ENCODE measurements at places on chromosomes 4 and X.

- no peak for DNase-seq
These were observed 61.6 kb upstream of the SPP1 start for GRCh38 chr4:87913896-87914295.

GRCh38 chr4:48841045-48841827 is 10.3 kb downstream of the OCIAD1 start:
- DNase-seq: no peak

- DNase-seq: no peak
These were observed 281.6 kb downstream of the SLC7A11 start for GRCh38 chr4:137960371-137961050.

DNA sequence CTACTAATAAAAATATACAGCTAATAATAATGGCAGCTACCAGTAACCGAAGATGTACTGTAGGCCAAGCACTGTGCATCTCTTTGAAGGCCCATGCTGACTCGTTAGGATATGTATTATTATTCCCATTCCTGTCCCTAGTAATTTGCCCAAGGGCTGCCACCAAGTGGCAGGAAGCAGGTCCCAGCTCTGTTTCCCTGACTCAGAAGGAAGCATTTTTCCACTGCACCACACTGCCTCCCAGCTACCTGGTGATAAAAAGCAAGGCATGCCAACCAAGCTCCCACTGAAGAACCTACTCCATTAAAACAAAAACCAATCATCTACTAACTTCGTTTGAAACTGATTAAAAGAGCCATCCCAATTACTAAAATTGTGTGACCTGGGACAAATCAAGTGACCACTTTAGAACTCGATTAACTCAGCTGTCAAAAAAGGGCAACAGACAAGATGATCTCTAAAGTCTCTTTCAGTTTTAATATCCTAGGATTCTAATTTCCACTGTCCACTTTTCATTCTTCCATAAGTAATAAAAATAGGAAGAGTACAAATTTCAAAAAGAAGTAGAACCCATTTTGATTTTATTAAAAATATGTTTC is 24.3 kb upstream of the PGM2 start:
- no peak for DNase-seq

DNA sequence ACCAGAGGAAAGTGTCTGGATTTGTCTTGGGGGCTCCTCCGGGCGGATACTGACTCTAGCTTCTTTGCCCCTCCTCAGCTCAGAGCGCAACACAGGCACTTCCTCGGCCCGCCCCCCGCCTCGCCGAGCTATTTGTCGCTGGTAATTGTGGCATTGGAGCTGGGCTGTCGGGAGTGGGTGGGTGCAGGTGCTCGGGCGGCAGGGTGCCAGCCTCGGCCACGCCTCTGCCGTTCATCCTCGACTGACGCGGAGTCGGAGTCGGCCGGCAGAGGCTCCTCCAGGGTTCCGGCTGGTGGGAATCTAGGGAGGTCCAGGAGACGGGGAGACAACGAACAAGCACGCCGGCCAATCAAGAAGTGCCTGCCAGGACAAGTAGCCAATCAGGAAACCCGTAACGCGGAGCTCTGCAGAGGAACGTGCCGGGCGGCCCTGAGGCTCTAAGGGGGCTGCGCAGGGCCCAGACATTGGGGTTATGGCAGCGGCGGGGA is 3.9 kb upstream of the SYN1 start:
- peak; percentile 69 for DNase-seq
